WTC11 (cell line): ENCODE measurements at places on chromosomes 1 and 21.

- DNase-seq = no peak
- no peak overlapping the region for H3K27ac ChIP-seq
- no peak overlapping the region for H3K4me3 ChIP-seq
- H3K27me3 ChIP-seq = peaks cover 60% of the 10 kb centered on the region
Measured at GRCh38 chr1:3074800-3075199, 5.8 kb downstream of the PRDM16 start.

GRCh38 chr1:78716186-78716585 is 66.6 kb downstream of the IFI44 start:
- no peak overlapping the region for H3K27ac ChIP-seq
- H3K27me3 ChIP-seq = no peaks in the 10 kb centered on the region
- no peaks in the 10 kb centered on the region for H3K36me3 ChIP-seq
- no peak for DNase-seq
- H3K4me1 ChIP-seq = peaks cover 9% of the 10 kb centered on the region

DNA sequence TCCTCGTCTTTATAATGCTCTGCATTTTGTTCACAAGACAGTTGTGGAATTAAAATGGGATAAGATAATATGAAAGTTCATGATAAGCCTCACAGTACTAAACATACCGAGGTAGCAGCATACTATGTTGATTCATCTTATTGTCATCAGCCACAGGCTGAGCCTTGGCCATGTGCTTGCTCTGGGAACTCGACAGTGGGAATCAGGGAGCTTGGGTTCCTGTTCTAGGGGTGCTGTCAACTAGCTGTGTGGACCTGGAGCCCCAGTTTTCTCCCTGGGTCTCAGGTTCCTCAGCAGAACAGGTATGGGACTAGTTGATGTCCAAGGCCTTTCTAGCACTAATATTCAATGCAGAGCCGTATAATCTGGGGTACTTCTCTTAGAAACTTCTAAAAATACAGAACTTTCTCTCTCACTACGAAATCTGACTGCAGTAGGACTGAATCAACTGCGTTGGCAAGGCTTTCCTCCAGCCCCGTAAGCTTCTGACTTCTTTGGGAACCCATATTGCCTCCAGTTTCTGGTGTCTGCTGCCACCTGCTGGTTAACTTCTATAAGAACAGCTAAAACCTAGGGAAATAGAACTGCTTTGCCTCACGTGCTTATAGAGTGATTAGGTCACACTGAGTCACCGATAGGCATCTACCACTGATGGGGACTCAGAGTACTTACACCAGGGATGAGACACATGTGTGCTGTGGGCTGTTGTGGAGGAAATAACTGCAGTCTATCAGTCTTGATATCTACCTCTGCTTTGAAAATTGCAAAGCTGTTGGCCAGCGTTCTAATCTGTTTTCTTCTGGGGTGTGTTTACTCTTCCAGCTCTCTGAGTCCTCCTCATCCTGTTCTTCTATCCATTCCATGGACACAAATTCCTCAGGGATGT is 110.9 kb downstream of the RGL1 start:
- no peak overlapping the region for H3K4me3 ChIP-seq
- H3K27ac ChIP-seq = no peak overlapping the region
- no peaks in the 10 kb centered on the region for H3K27me3 ChIP-seq
- DNase-seq = peak; percentile 65
- no peaks in the 10 kb centered on the region for H3K36me3 ChIP-seq

GRCh38 chr1:198798923-198799386 is 160.1 kb downstream of the PTPRC start:
- no peaks in the 10 kb centered on the region for H3K27me3 ChIP-seq
- peaks cover 24% of the 10 kb centered on the region for H3K36me3 ChIP-seq
- DNase-seq = no peak

DNA sequence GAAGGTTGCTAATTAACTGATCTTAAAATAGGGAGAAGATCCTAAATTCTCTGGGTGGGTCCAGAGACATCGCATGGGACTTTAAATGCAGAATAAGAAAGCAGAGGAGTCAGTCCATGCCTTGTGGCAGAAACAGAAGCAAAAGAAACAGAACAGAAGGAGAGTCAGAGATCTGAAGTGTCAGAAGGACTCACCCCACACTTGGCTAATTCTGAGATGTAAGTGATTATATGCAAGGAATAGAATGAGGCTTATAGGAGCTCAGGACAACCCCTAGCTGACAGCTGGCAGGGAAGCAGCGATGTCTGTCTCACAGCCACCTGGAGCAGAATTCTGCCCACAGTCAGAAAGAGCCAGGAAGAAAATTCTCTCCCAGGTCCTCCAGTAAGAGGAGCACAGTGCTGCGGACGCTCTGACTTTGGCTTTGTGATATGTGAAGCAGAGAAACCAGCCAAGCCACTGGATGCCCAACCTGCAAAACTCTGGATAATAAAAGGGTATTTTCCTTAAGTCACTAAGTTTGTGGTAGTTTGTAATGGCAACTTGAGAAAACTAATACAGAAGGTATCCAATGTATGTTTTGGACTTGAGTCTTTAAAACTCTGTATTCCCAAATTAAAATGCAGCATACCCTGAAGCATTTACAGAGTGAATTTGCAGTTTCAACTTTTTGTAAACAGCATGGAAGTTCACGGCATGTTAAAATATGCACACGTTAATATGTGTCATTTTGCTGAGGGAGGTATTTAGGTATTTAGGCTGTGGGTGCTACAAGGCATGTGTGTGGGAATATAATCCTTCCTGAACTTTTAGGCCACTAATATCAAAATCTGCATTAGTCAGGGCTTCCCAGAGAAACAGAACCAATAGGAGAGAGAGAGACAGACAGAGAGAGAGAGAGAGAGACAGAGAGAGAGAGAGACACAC is 388.5 kb downstream of the PCP4 start:
- H3K4me3 ChIP-seq = no peak overlapping the region
- DNase-seq = no peak
- H3K36me3 ChIP-seq = peaks cover 9% of the 10 kb centered on the region
- no peak overlapping the region for H3K27ac ChIP-seq

DNA sequence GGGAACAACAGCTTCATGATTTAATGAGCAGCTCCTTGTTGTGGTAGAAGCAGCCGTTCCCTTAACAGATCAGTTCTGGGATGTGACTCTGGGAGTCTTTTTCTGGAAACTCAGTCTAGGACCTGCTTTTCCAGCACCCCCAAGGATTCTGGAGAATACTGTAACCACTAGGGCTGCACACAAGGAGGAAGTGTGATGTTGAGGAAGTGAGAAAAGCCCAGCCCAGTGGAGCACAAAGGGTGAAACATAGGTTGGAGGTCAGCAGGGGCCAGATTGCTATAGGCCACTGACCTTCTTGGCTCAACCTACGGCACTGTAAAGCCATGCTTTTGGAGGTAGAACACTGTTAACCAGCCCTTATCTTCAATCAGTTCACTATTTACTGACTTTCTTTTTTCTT is 10.1 kb upstream of the PLA2G5 start:
- DNase-seq = no peak
- H3K27ac ChIP-seq = no peak overlapping the region
- H3K36me3 ChIP-seq = peaks cover 6% of the 10 kb centered on the region; the same call in 1 of the 2 replicates
- H3K27me3 ChIP-seq = peaks cover 3% of the 10 kb centered on the region; the same call in 1 of the 2 replicates
- H3K4me3 ChIP-seq = no peak overlapping the region

- H3K27ac ChIP-seq = no peak overlapping the region
- peaks cover 90% of the 10 kb centered on the region for H3K36me3 ChIP-seq
- H3K4me1 ChIP-seq = no peaks in the 10 kb centered on the region
- H3K4me3 ChIP-seq = no peak overlapping the region
- no peak for DNase-seq
Measured at GRCh38 chr1:114725230-114725629, 8.7 kb upstream of the NRAS start.

DNA sequence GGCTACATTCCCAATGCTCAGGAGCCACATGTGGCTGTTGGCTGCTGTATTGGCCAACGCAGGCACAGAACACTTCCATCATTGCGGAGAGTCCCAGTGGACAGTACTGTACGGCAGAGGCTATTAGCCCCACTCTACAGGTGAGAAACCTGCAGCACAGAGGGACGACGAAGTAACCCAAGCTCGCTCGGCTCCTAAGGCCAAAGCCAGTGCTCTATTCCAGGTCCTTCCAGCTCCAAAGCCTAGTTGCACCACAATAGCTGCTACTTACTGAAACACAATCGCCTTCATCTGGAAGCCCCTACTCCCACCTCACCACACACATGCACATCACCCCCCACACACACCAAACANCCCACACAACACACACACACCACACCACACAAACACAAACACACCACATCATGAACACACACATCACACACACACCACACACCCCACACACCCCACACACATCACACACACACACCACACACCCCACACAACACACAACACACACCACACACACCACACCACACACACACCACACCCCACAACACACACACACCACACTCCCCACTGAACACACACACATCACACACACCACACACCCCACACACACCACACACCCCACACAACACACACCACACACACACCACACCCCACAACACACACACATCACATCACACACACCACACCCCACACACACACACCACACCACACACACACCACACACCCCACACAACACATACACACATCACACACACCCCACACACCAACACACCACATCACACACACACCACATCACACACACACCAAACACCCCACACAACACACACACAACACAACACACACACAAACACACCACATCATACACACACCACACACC is 3.2 kb downstream of the LYPD8 start:
- H3K27me3 ChIP-seq = peaks cover 4% of the 10 kb centered on the region; the same call in 1 of the 2 replicates
- no peak overlapping the region for H3K4me3 ChIP-seq
- no peak for DNase-seq

DNA sequence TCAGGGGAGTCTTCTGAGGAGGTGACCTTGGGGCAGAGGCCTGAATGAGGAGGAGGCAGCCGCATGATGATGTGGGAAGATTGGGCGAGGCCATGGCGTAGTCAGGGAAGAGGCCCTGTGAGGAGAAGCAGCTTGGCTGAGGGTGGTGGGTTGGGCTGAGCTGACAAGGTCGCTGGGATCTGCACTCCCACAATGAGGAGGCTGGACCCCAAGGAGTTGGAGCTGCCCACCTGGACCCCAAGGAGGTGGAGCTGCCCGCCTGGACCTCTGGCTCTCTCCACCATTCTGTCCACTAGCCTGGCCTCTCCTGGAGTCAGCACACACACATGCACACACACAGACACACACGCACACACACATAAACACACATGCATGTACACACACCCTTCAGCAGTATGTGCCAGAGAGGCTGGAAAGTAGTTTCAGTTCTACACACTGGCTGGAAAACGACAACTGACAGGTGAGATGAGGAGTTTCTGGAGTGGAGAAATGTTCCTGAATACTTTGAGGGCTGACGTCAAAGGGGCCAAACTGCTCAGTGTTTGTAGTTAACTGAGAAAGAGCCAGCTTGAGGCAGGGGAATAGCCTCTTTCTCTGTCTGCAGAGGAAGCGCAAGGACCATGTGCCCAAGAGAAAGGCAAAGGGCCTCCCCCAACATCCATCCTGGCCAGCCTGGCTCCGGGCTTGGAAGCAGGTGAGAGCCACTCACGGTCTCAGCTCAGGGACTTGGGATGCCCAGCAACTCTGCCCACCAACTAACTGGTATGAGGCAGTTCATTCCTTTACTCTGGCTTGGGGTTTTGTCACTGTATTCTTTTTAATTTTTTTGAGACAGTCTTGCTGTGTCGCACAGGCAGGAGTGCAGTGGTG is 7.1 kb downstream of the SMPDL3B start:
- peak overlapping the region; percentile 31; the same call in 1 of the 2 replicates for H3K27ac ChIP-seq
- DNase-seq = no peak
- H3K4me1 ChIP-seq = peaks cover 22% of the 10 kb centered on the region
- peaks cover 3% of the 10 kb centered on the region for H3K36me3 ChIP-seq
- H3K27me3 ChIP-seq = no peaks in the 10 kb centered on the region
- H3K4me3 ChIP-seq = no peak overlapping the region

DNA sequence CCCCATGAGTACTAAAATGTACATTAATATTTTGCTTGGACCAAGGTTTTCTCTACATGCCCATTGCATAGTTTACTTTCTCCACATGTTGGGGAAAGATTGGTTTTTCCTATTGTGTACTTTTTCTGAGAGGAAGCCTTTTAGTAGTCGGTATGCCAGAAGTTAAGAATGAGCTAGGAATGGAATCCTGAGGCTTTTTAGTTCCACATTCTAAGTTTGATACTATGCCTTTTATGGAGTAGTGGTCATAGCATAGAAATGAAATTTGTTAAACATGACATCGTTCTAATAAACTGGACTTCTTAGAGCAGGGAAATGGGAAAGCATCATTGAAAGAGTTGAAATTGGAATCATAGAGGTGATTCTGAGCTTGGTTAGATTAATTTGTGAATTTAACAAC is 64.3 kb downstream of the BCL9 start:
- no peaks in the 10 kb centered on the region for H3K27me3 ChIP-seq
- no peak for DNase-seq
- no peak overlapping the region for H3K27ac ChIP-seq
- peaks cover 36% of the 10 kb centered on the region for H3K36me3 ChIP-seq

DNA sequence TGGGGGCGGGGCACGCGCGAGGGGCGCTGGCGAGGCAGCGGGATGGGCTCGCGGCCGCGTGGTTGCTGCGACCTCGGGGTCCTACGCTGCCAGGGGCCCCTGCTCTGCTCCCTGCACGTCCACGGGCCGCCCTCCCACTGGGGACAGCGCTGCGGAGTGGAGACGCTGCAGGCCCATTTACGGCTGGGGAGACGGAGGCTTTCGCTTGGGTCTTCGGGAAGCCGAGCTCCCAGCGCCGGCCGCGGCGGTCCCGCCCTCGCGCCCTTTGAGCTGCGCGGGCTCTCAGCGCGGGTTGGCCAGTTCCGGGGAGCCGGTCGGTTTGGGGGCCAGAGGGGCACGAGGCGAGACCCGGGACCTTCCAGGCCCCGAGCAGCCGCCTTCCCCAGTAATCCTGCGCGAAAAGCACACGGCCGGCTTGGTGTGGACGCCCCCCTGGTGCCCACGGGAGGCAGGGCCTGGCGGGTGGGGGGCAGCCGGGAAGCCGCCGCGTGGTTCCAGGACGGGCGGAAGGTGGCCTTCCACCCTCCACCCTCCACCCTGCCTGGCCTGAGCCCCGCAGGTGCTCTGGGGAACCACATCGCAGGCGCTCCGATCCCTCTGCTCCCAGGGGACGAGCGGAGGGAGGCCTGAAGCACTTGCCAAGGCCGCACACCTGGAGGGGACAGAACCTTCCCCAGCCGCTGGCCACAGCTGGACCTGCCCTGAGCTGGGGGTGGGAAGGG is 570 bp upstream of the PEX10 start:
- peaks cover 8% of the 10 kb centered on the region; the same call in 1 of the 2 replicates for H3K36me3 ChIP-seq
- no peaks in the 10 kb centered on the region; the same call in 1 of the 2 replicates for H3K27me3 ChIP-seq
- H3K4me1 ChIP-seq = peaks cover 16% of the 10 kb centered on the region
- peak overlapping the region; percentile 75 for H3K4me3 ChIP-seq

DNA sequence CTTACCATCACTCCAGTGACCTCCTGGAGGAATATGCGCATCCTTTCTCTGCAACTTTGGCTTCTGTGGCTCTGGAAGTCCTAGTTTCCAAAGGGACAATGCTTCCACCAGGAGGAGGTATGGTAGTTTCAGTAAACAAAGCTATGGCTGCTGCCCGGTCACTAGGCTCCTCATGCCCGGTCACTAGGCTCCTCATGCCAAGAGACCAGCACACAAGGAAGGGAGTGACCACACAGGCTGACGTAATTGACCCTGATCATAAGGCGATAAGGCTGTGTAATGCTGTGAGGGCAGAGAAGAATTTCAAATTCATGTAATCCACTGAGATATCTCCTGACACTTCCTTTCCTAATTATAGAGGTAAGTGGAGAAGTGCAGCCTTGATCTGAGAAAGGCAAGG is 102.9 kb downstream of the DTL start:
- H3K4me1 ChIP-seq = no peaks in the 10 kb centered on the region
- H3K27ac ChIP-seq = no peak overlapping the region
- H3K4me3 ChIP-seq = no peak overlapping the region

GRCh38 chr1:207698822-207699483 is 52.9 kb upstream of the CD46 start:
- H3K4me3 ChIP-seq = no peak overlapping the region
- DNase-seq = peak; percentile 61
- peaks cover 11% of the 10 kb centered on the region for H3K4me1 ChIP-seq
- H3K36me3 ChIP-seq = no peaks in the 10 kb centered on the region
